Spinal cord (tissue), 10 donors: ENCODE measurements at places on chromosomes 6 and 20. TPM values are rescaled to one million over a fixed set of nuclear protein-coding genes. Genes with fewer than 3 reads are reported as not detected.

Gene GNMT
- polyA plus RNA-seq = 2.6 TPM

Gene RAET1L
- not detected for polyA plus RNA-seq

Gene C20orf204
- polyA plus RNA-seq = 3.1 TPM

Gene SLC22A2
- polyA plus RNA-seq = 6.0 TPM

Gene CEP162
- polyA plus RNA-seq = 10.2 TPM

Gene TMEM14B
- polyA plus RNA-seq = 92.5 TPM

Gene PRICKLE4
- polyA plus RNA-seq = 1.6 TPM

Gene HIVEP2
- polyA plus RNA-seq = 22.9 TPM

Gene PROKR2
- 2.3 TPM for polyA plus RNA-seq

Gene LY86
- 5.9 TPM for polyA plus RNA-seq

Gene NKAIN2
- polyA plus RNA-seq = 67.0 TPM

Gene ADGB
- 1.7 TPM for polyA plus RNA-seq

Gene C20orf202
- polyA plus RNA-seq = 0.92 TPM

Gene CALHM4
- polyA plus RNA-seq = not detected

Gene C6orf118
- polyA plus RNA-seq = 15.0 TPM

Gene TAP1
- 20.5 TPM for polyA plus RNA-seq

Gene SPEF1
- polyA plus RNA-seq = 11.4 TPM

Gene HLA-DQA1
- polyA plus RNA-seq = 0.57 TPM

Gene C6orf136
- 35.5 TPM for polyA plus RNA-seq

Gene TRIM15
- not detected for polyA plus RNA-seq

Gene TBXT
- polyA plus RNA-seq = not detected

Gene TRIM10
- polyA plus RNA-seq = 0.14 TPM

Gene SLC17A4
- polyA plus RNA-seq = not detected

Gene ARHGAP18
- 8.0 TPM for polyA plus RNA-seq

Gene BTNL2
- 0.67 TPM for polyA plus RNA-seq

Gene OOEP
- not detected for polyA plus RNA-seq

Gene SRSF12
- 26.7 TPM for polyA plus RNA-seq

Gene COL10A1
- 0.13 TPM for polyA plus RNA-seq
